ENCODE measurements at places on chromosomes 4 and X.

DNA sequence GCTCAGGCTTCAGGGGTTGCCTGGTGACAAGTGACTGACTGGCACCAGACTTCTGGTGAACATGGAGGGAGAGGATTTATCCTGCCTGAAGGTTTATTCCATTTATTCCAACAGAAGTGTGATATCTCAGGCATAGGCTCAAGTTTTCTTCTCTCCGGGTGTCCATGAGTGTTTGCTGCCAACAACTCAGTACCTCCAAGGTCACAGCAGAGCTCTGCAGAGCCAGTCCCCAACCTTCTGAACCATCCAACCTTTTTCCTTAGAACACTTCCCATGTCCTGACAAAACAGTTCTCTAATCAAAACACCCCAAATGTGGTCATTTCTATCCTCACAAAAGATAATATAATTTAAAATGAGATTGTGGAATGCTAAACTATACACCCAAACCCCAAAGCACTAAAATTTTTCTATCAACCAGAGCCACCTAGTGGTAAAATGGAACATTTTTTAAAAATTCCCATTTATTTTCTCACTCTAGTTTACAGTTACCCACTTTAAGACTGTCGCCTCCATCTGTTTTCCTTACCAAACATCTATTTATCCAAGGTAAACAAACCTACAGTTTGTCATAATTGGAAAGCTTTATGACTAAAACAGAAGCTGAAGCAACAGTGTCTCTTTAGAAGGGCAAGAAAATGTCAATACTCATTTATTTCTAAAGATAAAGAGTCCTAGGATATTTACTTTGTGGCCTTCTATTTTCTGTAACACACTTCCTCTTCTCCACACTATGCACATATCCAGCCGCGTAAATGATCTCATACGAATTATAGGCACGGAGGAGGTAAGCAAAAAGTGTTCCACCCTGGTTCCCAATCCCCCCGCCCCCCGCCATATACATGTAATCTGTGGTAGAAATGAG is 39.5 kb downstream of the TMEM154 start:
- no peak for DNase-seq

DNA sequence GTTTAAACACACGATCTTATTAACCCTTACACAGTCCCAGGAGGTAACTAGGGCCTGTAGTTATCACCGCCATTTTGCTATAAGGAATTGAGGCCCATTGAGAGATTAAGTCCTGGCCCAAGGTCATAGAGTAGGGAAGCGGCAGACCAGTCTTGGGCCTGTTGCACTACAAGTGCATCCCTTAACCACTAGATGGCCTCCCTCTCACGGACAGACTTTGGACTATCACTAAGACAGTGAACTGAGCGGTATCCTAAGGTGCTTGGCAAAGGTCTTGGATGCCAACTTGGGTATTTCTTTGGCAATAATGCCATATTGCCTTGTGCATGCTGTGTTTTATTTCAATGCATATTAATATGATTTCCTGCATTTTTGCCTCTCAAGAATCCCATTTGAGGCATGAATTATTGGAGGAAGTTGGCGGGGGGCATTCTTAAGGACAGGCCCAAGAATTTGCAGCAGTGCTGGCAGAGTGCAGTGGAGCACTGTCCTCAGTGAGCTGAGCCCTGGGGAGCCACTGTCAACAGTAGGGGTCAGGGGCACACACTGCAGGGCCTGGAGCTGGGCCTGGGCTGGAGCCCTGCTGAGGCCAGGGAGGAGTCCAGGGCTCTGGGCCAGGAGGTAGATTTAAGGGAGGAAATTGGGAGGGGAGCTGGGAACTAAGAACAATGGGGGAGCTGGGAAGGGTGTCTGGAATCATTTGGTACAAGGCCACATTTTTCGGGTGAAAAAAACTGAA is 147.4 kb downstream of the SMIM20 start:
- peak; percentile 7 for DNase-seq

- no peak for DNase-seq
These were observed 22.7 kb upstream of the SRD5A3 start for GRCh38 chr4:55323375-55323774.

DNA sequence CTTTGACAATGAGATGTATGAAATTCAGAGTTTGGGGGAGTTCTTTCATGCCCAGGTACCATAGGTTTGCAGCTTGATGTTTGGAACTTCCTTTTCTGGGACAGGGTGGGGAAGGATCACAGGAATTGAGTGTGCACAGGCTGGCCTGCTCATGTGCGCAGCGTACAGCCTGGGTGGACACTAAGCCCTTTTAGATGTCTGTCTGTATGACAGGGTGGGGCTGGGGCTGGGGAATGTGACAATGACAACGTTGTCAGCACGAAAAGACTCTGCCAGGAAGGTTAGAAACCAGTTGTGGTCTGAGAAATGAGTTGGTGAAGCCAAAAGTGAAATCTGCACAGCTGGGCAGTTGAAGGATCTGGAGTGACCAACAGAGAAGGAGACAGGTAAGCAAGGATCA is 47.4 kb downstream of the WWC2 start:
- DNase-seq, result no peak

GRCh38 chrX:154961947-154962346 is 60.6 kb downstream of the F8 start:
- DNase-seq, result no peak

DNA sequence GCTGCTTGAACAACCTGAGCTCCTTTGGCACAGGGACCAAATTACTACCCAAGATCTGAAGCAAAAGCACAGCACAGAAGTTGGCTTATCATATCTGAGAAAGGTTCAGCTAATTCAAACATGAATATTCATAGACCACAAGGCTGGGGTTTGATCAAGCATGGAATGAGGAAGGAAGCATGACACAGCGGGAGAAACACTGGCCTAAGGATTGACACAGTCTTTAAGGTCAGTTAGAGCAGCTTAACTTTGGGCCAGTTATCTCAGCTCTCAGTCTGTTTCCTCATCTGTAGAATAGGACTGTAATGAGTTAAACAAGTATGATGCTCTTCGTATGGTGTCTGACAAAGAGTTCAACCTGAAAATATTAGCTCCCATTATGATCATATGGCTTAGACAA is 88.5 kb upstream of the CBR4 start:
- DNase-seq, result no peak

- no peak for DNase-seq
These were observed 552 bp downstream of the PIM2 start for GRCh38 chrX:48918301-48918642.

DNA sequence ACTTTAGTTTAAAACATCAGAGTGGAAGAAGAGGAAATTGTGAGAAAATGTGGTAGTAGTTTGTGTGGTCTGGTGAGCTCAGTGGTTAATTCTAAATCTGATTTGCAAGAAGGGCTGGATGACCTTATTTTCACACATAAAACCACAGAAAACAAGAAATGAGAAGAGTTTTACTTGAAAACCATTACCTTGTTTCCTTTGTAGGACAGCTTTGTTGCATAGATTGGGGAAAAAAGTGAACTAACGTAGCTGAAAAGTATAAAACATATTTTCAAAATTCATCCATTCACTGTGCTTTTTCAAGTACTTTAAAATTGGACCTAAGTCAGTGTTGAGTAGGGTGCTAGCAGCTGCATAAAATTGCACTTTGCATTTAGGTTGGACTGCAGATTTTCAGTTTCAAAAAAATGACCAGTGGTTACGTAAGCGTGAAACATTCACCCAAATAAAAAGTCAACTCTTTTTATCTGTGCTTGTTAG is 211.3 kb downstream of the ARHGAP10 start:
- DNase-seq, result peak; percentile 1

DNA sequence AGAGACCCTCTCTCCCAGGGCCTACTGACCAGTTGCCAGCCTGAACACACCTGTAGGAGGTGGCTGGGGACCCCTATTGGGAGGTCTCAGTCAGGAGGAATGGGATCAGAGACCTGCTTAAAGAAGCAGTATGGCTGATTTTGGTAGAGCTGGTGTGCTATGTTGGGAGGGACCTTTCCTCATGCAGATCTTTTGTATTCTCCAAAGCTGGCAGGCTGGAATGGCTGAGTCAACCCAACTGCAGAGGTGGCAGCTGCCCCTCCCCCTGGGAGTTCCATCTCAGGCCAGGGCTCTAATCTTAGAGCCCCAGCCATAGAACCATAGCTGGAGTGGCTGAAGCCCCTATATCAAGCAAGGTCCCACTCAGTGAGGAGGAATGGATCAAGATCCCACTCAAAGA is 279.3 kb upstream of the BMP3 start:
- DNase-seq, result no peak

DNA sequence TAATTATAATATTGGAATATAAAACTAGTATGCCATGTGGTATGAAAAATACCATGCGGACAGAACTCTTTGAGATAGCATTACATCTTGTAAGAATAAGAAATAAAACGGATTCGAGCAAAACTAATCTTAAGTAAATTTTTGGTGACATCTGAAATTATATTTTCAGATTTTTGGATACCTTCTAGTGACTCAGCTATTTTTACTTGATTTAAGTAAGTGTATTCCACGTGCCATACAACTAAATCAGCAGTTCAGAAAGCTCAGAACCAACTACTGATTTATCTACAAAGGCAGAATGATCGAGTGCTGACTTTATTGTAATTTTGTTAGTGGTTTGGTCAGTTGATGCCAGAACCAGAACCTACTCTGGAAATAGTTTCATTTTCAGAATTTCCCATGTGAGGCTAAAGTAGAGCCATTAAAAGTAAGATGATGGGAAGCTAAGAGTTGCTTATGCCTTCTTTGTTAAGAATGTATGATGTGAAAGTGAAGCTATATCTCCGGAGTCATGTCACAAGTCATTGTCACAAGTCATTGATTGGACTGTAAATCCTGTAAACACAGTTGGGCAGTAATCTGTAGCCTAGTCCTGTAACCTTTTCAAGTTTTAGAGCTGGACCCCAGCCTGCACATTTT is 4.0 kb downstream of the ING2 start:
- no peak for DNase-seq

DNA sequence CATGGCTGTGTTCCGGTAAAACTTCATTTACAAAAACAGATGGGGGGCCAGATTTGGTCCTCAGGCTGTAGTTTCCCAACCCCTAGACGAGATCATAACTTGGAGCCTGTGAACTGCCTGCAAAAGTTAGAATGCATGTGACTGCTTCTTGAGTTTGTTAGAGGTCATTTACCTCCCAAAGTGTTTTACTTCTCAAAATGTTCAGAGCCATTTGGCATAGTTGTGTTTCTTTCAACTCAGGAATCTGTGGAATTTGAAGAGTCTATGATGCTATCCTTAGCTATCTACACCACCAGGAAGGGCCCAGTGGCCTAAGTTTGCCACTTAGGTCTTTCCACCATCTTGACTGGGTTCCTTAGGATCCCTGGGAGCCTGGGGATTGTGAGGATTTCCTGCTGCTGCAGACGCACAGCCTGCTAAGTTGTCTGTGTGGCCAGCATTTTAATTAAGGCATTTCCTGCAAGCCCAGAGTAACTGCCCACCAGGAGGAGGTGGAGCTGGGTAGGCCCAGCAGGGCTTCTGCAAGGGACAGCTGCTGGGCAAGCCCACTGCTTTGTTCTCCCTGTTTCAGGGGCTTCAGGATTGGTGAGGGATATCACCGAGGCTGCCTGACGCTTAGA is 53.1 kb downstream of the CCNI start:
- DNase-seq, result no peak

GRCh38 chrX:133608406-133608805 is 193.1 kb upstream of the GPC4 start:
- no peak for DNase-seq

DNA sequence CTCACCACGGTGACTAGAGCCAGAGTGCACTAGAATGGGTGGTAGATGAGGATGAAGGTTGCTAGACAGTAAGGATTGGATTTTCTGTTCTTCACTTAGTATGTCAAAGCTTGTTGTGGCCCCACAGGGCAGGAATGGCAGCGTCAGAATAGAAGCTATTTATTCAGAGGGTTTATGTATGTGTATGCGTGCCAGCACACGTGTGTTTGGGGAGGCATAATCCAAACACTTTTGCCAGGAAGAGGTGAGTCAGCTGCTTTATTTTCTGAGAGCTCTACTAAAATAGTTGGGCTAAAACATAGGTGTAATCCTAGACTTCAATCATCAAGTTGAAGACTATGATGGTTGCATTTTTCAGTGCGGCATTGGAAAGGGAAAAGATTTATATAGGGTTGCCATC is 1.2 kb upstream of the MAGEE2 start:
- DNase-seq, result no peak

DNA sequence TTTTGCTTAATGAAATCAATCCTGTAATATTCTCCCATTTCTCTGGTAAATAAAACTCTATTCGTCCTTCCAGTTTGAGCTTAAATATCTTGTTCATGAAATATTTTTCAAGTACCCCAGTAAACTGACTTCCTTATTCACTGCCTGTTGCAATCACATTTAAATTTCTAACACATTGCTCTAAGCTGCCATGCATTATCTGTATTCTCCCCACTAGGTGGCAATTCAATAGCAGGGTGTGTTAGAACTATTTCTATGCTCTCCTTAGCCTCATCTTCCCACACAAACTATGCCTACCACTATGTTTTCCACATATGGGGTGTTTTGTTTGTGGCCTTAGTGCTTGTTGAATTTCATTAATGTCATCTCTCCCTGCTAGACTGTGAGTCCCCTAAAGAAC is 377.1 kb upstream of the HS3ST1 start:
- peak; percentile 22 for DNase-seq

GRCh38 chr4:42371305-42372252 is 25.7 kb upstream of the SHISA3 start:
- DNase-seq, result no peak

DNA sequence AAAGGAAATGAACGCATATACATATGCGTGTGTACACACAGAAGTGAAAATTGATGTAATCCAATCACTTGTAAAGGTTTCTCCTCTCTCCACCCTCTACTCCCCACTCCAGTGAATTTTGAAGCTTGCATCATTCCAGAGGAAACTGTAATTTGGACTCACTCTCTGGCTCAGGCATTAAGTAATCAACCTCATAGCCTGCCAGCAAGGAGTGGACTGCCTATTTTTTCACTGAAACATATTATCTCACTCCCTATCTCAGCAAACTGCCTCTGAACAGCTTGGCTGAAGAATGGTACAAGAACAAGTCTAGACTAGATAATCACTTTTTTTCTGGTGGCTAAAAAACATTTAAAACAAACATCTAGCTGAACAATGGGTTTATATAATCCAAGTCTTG is 124.2 kb downstream of the C4orf51 start:
- no peak for DNase-seq
